ENCODE measurements at places on chromosomes 11 and 22. TPM values are rescaled to one million over a fixed set of nuclear protein-coding genes. Genes with fewer than 3 reads are reported as not detected.

Gene EFCAB6
- 1.1 TPM for total RNA-seq

Gene GLB1L3
- 0.71 TPM for total RNA-seq

Gene PNPLA5
- not detected for total RNA-seq

Gene DEPDC7
- 3.2 TPM for total RNA-seq

Gene MORC2
- total RNA-seq = 10.7 TPM

Gene APOL2
- total RNA-seq = 25.3 TPM

Gene OR4C46
- not detected for total RNA-seq

Gene SYT9
- total RNA-seq = 0.05 TPM

Gene GVQW3
- total RNA-seq = 2.9 TPM

Gene STK33
- total RNA-seq = 10.5 TPM

Gene LRRN4CL
- 0.80 TPM for total RNA-seq

Gene CYP2D6
- 0.42 TPM for total RNA-seq

Gene SYT13
- total RNA-seq = 0.14 TPM

Gene MMP1
- total RNA-seq = 1.8 TPM

Gene SAA2
- total RNA-seq = 7.9 TPM

Gene OR10D3
- total RNA-seq = not detected

Gene DUSP18
- 3.3 TPM for total RNA-seq

Gene NXPE4
- not detected for total RNA-seq

Gene C1QTNF4
- total RNA-seq = 1.3 TPM

Gene POGLUT3
- total RNA-seq = 17.0 TPM

Gene MISFA
- total RNA-seq = 1.5 TPM

Gene MUC5AC
- total RNA-seq = 0.05 TPM

Gene SCGB2A2
- total RNA-seq = 2.7 TPM

Gene RAB38
- 9.9 TPM for total RNA-seq

Gene APOBEC3H
- total RNA-seq = 1.6 TPM

Gene ZMAT5
- 31.1 TPM for total RNA-seq

Gene RFPL2
- 0.19 TPM for total RNA-seq

Gene PICALM
- 111 TPM for total RNA-seq

Gene KBTBD4
- 20.6 TPM for total RNA-seq

Gene GUCD1
- 65.9 TPM for total RNA-seq

Gene MMP11
- total RNA-seq = 3.9 TPM

Gene TSPAN18
- total RNA-seq = 2.2 TPM

Gene C11orf97
- not detected for total RNA-seq

Gene APOL1
- 14.2 TPM for total RNA-seq

Gene SHISAL1
- 0.33 TPM for total RNA-seq

Gene PHOX2A
- 0.05 TPM for total RNA-seq

Gene ANKRD13D
- total RNA-seq = 32.1 TPM

Gene EHF
- total RNA-seq = 0.76 TPM

Gene OR8D1
- not detected for total RNA-seq

Gene RASL10A
- 0.47 TPM for total RNA-seq

Gene POTEH
- total RNA-seq = not detected

Gene MB
- total RNA-seq = 1.1 TPM

Gene IGSF22
- 0.38 TPM for total RNA-seq

Gene ZBED5
- total RNA-seq = 55.1 TPM

Gene GPR83
- total RNA-seq = 0.14 TPM

Gene MMP27
- total RNA-seq = not detected

Gene SLC5A4
- total RNA-seq = 0.09 TPM

Gene WT1
- total RNA-seq = 0.94 TPM

Gene PIWIL4
- 2.5 TPM for total RNA-seq

Gene CREB3L1
- 1.3 TPM for total RNA-seq

Gene CYB5R2
- 0.85 TPM for total RNA-seq

Gene HSPB2
- 0.19 TPM for total RNA-seq

Gene TMX2
- total RNA-seq = 60.2 TPM

Gene C11orf42
- total RNA-seq = not detected

Gene APOL5
- total RNA-seq = 0.09 TPM

Gene DEUP1
- total RNA-seq = 0.33 TPM

Gene APOL3
- total RNA-seq = 35.1 TPM
